ENCODE measurements at places on chromosomes 7 and 10. TPM values are rescaled to one million over a fixed set of nuclear protein-coding genes. Genes with fewer than 3 reads are reported as not detected.

DNA sequence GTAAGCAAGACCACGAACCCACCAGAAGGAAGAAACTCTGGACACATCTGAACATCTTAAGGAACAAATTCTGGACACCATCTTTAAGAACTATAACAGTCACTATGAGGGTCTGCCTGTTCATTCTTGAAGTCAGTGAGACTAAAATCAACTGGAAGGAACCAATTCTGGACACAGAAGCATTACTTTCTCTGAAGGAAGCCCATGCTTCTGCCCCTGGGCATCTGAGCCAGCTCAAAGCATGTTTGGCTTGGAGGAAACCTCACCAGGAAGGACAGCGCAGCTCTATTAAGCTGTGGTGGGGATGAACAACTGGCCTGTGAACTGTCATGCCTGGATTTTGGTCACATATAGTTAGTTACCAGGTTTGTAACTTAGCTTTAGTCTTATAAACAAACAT is 132.4 kb upstream of the GDF10 start:
- DNase-seq = no peak

- DNase-seq = no peak
Observed at GRCh38 chr7:108057951-108058481, 55.1 kb upstream of the LAMB1 start.

GRCh38 chr10:110167149-110167548 is 40.3 kb upstream of the MXI1 start:
- DNase-seq = no peak

GRCh38 chr7:112495810-112496462 is 15.1 kb downstream of the LSMEM1 start:
- no peak for DNase-seq

DNA sequence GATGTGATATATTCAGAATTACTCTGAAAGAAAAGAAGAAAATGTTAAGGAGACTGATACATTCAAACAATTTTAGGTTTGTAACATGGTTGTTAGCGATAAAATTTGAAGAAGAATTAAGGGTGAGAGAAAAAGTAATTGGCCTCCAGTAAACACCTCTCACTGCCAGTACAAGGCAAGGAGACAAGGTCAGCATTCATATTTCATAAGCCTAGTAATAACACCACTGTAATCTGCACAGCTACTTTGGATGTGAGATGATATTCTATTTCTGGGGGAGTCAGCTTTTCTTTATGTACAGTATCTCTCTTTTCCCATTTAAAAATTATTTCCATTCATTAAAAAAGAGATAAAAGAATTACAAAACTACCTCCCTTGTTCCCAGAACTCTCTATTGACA is 621.1 kb downstream of the NRG3 start:
- no peak for DNase-seq

DNA sequence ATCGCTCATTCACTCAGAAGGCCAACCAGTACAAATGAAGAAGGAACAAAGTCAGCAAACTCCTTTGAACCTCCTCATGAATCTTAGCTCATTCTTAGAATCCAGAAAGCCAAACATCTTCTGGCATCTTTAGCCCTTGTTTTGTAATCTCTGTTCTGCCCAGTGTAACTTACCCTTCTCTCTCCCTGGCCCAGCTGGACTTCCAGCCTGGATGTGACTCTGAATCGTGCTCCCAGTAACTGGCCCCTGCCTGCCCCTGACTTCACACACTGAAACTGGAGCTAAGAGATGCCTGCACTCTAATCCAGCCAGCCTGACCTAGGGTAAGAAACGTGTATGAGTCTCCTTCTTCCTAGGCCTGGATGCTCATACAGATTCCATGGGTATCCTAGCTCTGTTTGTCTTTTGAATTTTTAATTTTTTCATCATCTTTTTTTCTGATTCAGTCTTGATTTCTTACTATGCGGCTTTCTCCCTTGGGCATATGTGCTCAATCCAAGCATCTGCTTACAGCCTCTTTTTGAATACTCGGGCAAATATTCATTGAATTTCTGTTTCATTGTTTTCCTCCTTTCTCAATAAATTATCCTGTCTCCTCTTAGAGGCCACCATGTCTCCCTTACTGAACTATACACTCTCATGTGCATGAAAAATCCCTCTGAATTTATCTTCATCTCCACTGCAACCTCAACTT is 845.6 kb upstream of the AUTS2 start:
- DNase-seq = no peak

GRCh38 chr10:34906067-34906965 is 91.2 kb upstream of the PARD3 start:
- DNase-seq = no peak

GRCh38 chr10:63584725-63585035 is 63.5 kb downstream of the REEP3 start:
- no peak for DNase-seq

MAGI2 gene
- total RNA-seq = 12.8 TPM

SRRM3 gene
- 1.1 TPM for total RNA-seq

STRIP2 gene
- total RNA-seq = 1.3 TPM

SLC26A5 gene
- 1.9 TPM for total RNA-seq

PBLD gene
- 2.3 TPM for total RNA-seq
